ENCODE measurements at places on chromosomes 5 and 9.

GRCh38 chr5:176887252-176887849 is 11.8 kb downstream of the HK3 start:
- H3K36me3 ChIP-seq: no peaks in the 10 kb centered on the region
- H3K27ac ChIP-seq: no peak overlapping the region
- peaks cover 22% of the 10 kb centered on the region for H3K27me3 ChIP-seq
- DNase-seq: no peak

GRCh38 chr5:171629628-171630349 is 155.8 kb upstream of the SMIM23 start:
- DNase-seq: no peak
- H3K36me3 ChIP-seq: no peaks in the 10 kb centered on the region
- H3K27ac ChIP-seq: no peak overlapping the region
- H3K27me3 ChIP-seq: peaks cover 29% of the 10 kb centered on the region
- H3K4me1 ChIP-seq: peaks cover 12% of the 10 kb centered on the region

GRCh38 chr5:127074466-127074865 is 1.2 kb upstream of the C5orf63 start:
- no peak overlapping the region for H3K27ac ChIP-seq
- DNase-seq: no peak
- no peaks in the 10 kb centered on the region for H3K4me1 ChIP-seq
- no peak overlapping the region for H3K4me3 ChIP-seq

DNA sequence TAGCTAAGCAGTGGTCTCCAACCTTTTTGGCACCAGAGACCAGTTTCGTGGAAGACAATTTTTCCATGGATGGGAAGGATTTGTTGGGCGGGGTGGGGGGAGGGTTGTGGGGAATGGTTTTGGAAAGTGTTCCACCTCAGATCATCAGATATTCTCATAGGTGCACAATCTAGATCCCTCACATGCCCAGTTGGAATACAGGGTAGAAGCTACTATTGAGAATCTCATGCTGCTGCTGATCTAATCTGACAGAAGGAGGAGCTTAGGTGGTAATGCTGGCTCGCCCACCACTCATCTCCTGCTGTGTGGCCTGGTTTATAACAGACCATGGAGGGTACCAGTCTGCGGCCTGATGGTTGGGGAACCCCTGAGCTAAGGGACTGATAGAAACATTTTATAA is 662.7 kb upstream of the RGMB start:
- H3K4me3 ChIP-seq: no peak overlapping the region
- no peaks in the 10 kb centered on the region for H3K27me3 ChIP-seq
- no peak overlapping the region for H3K27ac ChIP-seq
- H3K4me1 ChIP-seq: no peaks in the 10 kb centered on the region
- no peak for DNase-seq

GRCh38 chr5:54480296-54480695 is 24.8 kb downstream of the HSPB3 start:
- H3K36me3 ChIP-seq: no peaks in the 10 kb centered on the region
- H3K27me3 ChIP-seq: peaks cover 32% of the 10 kb centered on the region
- peaks cover 14% of the 10 kb centered on the region for H3K4me1 ChIP-seq
- H3K4me3 ChIP-seq: no peak overlapping the region
- no peak for DNase-seq

- peaks cover 17% of the 10 kb centered on the region for H3K27me3 ChIP-seq
- H3K4me1 ChIP-seq: peaks cover 13% of the 10 kb centered on the region
- no peak overlapping the region for H3K4me3 ChIP-seq
These were observed 25.1 kb downstream of the CDHR2 start for GRCh38 chr5:176574297-176574591.
